NCI-H2081 (cell line): ENCODE measurements at places on chromosomes 12 and 14.

- no peak for DNase-seq
Measured at GRCh38 chr14:93821051-93821450, 32.8 kb upstream of the PRIMA1 start.

DNA sequence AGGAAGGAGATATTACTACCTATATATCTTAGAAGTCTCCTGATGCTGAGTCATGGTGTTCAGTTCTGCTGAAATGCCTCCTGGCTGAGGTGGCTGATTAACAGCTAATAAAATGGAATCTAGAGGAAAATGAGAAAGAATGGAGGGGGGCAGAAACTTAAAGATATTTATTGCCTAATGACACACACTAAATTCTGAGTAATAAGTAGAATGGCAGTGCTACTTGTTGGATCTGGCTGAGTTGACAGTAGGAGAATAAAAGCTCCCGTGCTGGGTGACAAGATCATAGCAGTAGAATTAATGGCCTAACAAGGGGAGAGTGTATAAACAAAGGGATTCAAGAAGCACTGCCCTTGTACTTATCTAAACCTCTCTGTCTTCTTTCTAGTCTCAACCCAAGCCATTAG, 137.5 kb downstream of the CNTN1 start:
- DNase-seq: no peak

DNA sequence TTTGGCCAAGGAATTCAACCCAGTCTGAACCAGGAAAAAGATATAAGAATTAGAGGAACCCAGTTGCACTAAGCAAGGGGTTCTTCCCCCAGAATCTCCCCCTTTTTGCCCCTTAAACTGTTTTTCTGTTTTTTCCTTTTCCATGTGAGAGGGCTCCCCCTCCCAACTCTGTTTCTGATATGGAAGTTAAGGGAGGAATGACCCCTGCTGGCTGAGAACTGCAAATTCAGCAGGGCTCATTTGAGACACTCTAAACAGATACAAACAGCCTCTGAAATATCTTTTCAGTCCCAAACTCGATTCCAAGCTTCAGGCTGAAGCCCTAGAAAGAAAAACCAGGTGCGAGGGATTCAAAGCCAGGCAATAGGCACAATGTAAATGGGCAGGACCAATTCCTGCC, 132.7 kb downstream of the SLC41A2 start:
- DNase-seq: no peak

DNA sequence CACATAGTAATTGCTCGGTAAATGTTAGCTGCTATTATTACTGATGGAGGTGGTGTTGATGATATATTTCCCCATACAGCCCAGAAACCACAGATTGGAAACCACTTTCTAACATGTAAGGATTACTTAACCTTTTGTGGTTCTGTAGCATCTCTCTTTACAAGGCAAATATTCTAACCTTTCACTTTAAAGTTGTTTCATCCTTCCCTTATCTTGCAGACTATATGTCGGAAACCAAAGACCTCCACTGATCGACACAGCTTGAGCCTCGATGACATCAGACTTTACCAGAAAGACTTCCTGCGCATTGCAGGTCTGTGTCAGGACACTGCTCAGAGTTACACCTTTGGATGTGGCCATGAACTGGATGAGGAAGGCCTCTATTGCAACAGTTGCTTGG, 75.8 kb downstream of the FRMD6 start:
- no peak for DNase-seq

DNA sequence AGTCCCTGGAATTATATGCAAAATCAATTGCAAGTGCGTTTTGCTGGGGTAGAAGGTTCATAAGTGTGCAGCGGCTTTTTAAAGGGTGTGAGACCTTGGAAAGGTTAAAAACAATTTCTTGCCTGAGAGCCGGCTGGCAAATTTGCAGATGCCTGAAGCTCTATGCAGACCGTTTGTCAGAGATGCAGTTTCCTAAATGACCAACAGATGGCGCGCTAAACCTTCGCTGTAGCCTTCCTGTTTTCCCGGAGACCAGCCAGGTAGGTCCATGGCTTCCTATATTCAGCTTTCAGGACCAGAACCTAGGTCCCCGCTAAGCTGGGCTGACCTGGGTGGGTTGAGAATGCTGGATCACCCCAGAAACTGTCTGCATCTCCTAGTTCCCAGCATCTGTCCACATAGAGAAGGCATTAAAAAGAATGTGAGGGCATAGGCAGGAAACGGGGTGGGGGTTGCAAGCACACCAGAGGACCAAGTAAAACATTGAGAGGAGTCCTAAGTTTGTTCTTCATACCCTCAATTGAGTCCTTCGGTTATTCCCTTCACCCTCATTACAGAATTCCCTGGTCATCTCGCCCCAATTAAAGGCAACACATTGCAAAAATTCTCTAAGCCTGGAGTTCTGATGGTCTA, 5.7 kb upstream of the NOS1 start:
- peak; percentile 68 for DNase-seq

- peak; percentile 79 for DNase-seq
Measured at GRCh38 chr14:87992718-87993628, at the start of gene GALC. TSS of gene GALC (minus strand) at chr14:87993182. CDS start at chr14:87993164, 18 bp downstream.

DNA sequence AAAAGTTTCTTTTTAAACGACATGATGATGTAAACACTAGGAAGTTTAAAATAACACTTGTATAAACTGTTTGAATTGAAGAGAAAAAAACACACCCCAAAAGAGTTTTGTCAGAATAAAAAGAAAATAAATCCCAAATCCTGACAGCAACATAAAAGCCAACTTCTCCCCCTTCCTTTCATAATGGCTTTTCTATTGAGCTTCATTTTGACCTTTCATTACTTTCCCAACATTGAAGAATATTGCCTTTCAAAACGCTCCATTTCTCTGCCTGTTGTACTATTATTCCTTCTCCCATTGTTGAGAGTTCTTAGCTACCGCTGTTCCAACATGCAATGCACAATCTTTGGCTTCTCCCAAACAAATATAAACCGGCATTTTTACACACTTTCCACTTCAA, 448.5 kb downstream of the BCAT1 start:
- no peak for DNase-seq

GRCh38 chr12:16112612-16113560, 164.6 kb downstream of the SLC15A5 start:
- DNase-seq: peak; percentile 40

GRCh38 chr14:54715811-54716210, 148.9 kb downstream of the SAMD4A start:
- DNase-seq: no peak

- DNase-seq: no peak
Measured at GRCh38 chr14:80216818-80217217, 5.5 kb upstream of the DIO2 start.

GRCh38 chr12:19227190-19227879, 97.8 kb downstream of the PLEKHA5 start:
- DNase-seq: no peak

DNA sequence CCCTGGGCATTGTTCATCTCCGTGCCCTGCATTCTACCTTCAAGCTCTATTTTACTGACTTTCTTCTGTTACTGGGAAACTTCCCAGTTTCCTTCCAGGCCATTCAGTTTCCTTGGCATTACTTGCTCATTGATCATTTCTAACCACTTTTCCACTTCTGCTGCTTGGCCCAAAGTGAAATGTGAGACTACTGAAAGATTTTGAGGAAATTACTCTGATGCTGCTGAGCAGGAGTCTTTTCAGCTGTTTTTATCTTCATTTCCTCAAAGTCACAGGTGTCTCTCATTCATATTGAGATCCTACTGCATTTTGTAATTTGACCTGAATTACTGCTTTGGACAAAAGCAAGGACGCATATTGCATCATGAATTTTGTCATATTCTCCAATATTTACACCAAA, 26.4 kb upstream of the DBX2 start:
- DNase-seq: no peak

- no peak for DNase-seq
Measured at GRCh38 chr12:93783832-93784231, 106.7 kb downstream of the CRADD start.

DNA sequence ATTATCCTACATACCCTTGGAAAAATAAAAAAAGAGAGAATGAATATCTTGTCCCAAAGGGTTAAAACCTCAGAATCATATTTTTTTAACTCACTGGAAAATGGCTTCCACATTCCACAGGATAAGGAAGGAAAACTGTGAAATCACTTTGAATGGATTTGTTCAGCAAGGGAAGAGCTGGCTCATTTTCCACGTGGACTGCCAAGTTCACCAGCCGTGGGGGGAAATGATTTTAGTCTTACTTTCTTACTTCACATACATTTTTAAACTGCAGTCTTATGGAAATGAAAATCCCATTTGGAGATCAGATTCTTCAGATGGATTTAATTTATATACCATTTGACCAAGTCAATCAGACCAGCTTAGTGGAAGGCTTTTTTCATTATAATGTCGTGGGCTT, 29.9 kb upstream of the AEBP2 start:
- no peak for DNase-seq

DNA sequence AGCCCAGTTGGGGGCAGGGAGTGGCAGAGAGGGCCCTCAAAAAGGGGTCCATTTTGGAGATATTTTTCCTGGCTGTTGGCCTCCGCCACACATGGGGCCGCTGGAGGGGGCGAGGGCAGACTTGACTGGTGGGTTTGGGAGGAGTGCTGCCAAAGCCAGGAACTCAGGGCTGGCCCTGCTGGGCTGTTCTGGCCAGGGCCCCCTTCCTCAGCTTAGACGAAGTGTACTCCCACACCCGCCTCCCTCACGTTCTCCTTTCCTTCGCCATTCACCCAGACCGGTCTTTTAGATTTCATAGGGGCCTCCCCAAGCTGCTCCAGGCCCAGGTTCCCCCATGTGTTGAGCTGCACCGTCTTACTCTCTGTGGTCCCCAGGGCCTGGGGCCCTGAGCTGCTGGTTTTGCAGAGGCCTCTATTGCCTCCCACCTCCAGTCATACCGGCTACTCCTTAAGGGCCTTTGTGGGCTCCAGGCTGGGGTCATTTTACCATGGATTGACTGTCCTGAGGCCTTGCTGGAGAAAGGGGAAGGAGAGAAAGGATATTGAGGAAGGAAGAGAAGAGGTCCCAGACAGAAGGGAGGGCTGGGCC, 1.3 kb downstream of the KRT7 start:
- DNase-seq: no peak

DNA sequence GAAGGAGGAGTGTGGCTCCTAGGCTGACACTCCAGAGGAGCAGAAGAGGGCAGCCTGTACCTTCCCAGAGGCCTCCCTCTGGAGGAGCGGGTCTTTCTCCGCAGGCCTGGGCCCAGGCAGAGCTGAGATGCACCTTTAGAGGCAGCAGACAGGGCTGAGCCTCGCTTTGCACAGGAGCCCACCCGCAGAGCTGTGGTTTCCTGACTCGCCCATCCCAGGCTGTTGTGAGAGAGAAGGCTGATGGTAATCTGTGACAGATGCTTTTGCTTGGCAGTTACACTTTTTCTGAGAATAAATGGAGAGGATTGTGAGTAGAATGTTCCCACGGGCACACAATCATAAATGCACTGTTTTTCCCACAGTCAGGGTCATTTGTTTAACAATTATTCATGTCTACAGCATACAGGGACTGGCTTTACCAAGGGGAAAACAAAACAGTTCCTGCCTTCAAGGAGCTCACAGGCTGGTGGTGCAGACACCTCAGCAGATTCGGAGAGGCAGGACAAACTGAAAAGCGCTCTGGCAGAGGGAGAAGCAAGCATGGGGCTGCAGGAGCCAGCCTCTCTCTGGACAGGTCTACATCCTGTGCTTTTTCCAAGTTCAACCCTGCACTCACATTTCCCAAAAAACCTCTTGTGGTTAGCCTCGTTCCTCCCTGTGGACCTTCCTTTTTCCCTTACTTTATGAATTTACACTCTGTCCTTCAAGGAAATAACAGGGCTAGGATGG, 13.9 kb downstream of the EVL start:
- DNase-seq: no peak

DNA sequence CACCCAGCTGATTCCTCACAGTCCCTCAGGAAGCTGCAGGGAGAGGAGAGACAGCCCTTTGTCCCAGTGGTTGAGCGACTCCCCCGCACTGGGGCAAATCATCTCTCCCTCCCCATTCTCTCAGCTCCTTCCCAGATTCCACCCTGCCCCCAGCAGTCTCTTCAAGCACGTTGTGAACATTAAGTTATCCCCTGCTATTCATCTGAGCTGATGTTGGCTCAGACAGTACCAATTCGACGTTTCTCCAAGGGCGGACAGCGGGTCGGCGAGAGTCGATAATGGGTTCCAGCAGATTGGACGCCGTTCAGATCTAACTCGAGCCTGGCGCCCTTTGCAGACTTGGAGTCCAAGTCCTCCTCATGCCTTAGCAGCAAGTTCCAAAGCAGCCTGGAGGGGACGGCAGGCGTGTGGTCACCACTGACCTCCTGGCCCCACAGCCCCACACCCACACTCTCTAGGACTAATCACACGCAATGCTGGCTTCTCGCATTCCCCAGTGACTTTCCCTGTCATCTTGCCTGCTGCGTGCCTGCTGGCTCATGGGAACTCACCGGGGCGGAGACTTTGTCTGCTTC, 245.9 kb downstream of the CHST11 start:
- DNase-seq: no peak

GRCh38 chr12:76947304-76947703, 68.5 kb upstream of the CSRP2 start:
- DNase-seq: no peak

DNA sequence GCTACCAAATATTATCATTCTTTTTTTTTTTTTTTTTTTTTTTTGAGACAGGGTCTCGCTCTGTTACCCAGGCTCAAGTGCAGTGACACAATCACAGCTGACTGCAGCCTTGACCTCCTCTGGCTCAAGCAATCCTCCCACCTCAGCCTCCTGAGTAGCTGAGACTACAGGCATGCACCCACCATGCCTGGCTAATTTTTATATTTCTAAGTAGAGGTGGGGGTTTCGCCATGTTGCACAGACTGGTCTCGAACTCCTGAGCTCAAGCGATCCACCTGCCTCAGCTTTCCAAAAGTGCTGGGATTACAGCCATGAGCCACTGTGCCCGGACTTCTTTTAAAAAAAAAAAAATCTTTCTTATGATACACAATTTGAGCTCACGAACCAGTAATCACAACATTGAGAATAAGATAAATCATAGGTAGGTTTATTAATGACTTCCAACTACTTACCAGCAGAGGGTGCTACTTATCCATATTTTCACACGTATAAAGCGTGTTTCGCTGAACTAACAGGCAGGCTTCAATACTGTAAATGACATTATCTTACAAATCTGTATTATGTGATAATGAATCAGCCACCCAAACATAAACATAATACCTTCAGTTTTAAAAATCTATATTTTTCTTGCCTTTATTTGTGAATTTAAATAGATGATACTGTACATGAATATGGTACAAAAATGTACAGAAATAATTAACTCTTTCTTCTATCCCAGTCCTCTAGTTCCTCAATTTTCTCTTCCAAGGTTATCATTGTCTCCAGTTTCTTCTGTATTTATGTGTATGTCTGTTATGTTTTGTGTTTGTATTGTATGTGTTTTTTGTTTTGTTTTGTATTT, 42.5 kb upstream of the BCAT1 start:
- peak; percentile 57 for DNase-seq
